ENCODE measurements at places on chromosomes 4 and X.

GRCh38 chr4:34043131-34043530, 2201.2 kb downstream of the ARAP2 start:
- DNase-seq: no peak

GRCh38 chr4:102725229-102725628, 35.5 kb downstream of the MANBA start:
- no peak for DNase-seq

DNA sequence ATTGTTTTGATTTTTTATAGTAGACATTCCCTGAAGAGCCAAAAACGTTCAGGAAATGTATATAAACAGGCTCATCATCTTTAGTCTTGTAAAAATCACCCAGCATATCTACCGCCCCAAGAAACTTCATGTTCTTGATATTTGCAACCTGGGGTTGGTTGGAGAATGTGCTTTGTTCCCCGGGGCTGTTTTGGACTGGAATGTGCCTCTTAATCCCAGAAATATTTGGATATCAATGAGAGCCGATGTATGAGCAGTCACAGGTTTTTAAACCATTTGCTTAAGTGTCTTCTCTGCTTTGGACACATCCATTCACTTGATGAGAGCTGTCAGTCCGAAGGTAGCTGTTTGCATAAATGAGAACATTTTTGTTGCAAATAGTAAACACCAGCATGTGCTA, 449.7 kb downstream of the PCDH7 start:
- no peak for DNase-seq

DNA sequence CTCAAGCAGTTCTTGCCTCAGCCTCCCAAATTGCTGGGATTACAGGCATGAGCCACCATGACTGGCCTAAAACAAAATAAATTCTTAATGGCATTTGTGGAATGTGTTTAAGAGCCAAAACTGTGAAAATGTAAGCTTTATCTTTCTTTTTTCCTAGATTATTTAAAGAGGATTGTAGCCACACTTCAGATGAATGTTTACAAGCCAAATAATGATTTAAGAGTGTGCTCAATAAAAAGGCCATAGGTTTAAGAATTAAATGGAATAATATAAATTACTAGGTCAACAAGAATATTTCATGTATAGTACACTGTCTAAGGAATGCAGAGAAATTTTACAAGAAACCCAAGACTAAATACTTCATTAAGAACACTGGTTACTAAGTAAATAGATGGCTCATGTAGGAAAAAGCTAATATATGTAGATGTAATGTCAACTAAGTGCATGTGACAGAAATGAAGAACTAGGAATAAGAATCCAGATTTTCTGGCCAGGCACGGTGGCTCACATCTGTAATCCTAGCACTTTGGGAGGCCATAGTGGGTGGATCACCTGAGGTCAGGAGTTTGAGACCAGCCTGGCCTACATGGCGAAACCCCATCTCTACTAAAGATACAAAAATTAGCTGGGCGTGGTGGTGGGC, 21.3 kb upstream of the UGDH start:
- DNase-seq: no peak

DNA sequence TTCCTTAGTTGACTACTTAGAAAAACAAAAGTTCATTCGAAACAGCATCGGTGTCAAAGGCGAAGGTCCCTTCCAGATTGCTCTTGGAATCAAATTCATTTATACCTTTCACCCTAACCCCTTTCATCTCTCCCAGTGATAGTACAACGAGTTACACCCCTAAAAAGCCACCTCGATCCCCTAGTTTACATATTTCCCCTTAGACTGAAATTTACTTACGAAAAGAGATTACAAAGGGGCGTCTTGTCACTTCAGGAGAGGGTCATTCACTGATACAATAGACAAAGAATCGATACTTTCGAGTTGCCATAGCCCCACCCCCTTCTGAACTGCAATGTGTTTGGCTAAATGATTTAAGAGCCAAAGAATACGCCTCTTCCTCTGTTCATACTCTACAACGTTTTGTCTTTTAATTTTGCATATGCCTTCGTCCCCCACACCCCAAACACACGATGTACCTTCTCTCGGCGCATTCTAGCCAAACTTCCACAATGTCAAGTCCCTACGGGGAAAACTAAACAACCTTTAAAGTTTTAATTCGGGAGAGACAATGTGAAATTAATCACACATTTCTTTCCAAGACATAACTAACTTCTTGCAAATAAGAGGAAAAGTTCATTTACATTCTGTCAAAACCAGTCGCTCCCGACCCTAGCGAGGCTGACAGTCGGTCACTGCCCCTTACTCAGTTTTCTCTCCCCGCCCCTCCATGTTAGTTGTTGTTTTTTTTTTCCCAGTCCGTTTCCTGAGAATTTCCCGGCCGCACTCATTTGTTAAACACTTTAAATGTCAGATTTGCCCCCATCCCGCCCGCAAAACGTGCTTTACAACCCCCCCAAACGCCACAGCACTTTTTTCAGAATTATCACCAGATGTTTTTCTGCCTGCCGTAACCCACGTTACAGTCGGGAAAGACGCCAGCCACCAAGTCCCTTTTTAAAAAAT, 88.6 kb downstream of the HPRT1 start:
- DNase-seq: no peak

DNA sequence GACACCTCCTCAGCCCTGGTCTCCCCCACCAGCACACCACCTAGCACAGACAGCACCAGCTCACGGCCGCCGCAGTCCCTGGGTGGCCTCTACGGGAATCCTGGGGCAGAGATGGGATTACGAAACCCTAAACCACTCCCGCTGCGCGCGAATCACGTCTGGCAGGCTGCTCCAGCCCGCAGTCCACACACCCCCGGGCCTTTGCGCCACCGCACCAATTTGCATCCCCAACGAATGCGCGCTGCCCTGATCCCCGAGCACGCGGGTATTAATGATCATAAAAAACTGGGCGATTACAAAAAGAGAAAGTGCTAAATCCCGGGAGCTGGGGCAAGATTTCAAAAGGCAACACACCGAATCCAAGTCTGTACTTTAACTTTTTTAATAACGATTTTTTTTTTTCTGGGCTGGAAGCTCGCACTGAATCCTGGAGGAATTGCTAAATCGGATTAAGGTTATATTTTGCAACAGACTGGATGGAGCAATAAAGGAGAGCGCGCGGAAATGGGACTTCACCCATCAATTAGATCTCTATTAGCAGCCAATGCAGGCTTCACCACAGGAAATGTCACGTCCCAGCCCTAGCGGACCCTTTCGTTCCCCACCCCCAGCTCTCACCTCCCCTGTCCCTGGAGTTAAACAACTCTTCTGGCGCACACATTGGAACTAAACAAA, 69.8 kb upstream of the TMEM33 start:
- no peak for DNase-seq

- no peak for DNase-seq
Measured at GRCh38 chr4:149008415-149009025, 566.3 kb upstream of the NR3C2 start.

DNA sequence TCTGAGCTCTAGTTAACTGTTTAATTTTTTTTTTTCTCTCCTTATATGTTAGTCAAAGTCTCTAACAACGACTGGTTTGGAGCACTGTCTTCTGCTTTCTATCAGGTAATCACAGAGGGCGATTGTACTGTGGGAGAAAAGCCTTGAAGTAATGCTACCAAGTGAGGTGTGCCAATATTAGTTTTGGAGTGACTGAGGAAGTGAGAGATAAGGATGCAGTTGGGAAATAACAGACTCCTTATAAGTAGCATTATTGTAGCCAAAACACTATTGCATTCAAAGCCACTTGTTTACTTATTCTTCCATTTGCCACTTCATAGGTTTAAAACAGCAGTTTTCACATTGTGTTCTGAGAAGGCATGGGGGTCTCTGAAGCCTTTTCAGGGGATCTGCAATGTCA, 79.1 kb upstream of the SLC6A14 start:
- no peak for DNase-seq

GRCh38 chr4:48275686-48276085, 6.0 kb upstream of the TEC start:
- DNase-seq: no peak

GRCh38 chr4:80128941-80129340, 55.9 kb upstream of the ANTXR2 start:
- no peak for DNase-seq

DNA sequence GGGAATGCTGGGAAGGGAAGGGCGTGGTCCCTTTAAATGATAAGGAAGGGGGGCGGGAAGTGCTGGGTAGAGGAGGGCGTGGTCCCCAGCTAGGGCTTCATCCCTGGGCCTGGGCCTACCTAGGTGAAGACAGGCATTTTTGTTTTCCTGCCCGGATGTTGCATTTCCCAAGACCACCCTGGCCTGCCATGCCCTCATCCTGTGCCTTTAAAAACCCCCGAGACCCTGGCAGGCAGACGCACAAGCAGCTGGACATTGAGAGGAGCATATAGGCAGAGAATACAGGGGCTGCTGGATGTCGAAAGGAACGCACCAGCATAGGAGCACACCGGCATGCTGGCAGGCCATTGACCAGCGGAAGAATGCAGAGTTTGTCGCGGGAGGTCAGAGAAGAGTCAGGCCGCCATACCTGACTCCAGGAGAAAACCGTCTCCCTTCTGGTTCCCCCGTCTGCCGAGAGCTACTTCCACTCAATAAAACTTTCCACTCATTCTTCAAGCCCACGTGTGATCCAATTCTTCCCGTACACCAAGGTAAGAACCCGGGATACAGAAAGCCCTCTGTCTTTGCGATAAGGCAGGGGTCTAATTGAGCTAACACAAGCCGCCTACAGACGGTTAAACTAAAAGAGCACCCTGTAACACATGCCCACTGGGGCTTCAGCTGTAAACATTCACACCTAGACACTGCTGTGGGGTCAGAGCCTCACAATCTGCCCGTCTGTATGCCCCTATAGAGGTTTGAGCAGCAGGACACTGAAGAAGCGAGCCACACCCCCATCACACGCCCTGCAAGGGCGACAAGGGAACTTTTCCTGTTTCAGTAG, 2.9 kb upstream of the AGA start:
- DNase-seq: no peak

DNA sequence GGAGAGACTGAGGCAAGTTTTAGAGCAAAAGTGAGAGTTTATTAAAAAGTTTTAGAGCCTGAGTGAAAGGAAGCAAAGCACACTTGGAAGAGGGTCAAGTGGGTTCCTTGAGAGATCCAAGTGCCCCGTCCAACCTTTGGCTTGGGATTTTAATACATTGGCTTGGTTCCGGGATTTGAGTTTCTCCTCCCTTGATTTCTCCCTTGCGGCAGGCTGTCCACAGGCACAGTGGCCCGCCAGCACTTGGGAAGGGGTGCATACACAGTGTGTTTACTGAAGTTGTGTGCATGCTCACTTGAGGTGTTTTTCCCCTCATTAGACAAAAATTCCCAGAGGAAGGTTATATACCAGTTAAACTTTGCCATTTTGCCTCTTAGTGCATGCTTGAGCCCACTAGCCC, 333.5 kb downstream of the PCDH18 start:
- DNase-seq: no peak

GRCh38 chr4:6909970-6910339, 329 bp downstream of the TBC1D14 start:
- no peak for DNase-seq

GRCh38 chrX:2635342-2635741, 55.8 kb upstream of the CD99 start:
- no peak for DNase-seq

GRCh38 chrX:49992853-49993252, 70.5 kb downstream of the CLCN5 start:
- no peak for DNase-seq

- no peak for DNase-seq
Measured at GRCh38 chrX:31506360-31506759, 434.5 kb upstream of the FTHL17 start.

DNA sequence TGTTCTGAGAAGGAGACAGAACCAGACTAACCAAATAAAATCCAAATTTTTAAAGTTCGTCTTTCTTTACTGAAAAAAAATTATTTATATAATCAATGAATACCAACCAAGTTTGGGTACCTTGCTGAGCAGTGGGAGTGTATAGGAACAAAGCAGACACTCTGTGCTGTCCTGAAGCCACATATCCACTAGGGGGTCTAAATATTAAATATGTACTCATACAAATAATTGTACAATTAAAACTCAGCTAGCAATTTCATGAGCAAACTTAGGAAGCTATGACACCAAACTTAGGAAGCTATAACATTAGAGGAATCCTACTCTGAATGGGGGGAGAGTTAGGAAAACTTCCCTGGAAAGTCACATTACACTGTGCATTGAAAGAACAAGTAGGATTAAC, 582.0 kb upstream of the EPHA5 start:
- DNase-seq: no peak

GRCh38 chrX:10130354-10130753, 26.4 kb upstream of the CLCN4 start:
- no peak for DNase-seq

- no peak for DNase-seq
Measured at GRCh38 chrX:145405012-145405411, 157.7 kb downstream of the SPANXN1 start.

DNA sequence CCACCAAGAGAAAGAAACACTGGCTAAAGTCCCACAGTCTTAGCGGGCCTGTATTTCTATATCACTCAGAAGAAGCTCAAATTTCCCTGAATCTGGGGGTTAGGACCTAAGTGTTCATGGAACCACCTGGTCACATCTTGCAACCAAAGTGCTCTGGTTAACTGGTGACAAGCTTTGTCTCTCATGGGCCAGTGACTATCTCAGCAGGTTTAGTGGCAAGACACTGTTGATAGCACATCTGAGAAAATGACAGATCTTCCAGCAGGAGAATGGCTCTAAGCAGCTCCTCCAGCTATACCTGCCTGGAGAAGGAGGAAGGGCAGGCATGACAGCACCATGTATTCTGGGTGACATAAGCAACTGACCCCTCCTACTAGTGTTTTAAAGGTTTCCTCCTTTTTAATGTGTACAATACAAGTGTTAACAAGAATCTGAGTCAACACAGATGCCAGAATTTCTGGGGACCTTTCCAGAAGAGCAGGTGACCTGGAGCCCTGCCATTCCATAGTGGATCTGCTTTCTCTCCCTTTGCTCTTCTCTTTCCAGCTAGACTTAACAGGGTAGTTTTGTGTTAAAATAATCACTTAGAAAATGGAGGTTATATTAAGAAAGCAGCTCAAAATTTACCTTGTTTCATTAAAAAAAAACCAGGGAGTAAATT, 17.3 kb upstream of the QRFPR start:
- DNase-seq: no peak

DNA sequence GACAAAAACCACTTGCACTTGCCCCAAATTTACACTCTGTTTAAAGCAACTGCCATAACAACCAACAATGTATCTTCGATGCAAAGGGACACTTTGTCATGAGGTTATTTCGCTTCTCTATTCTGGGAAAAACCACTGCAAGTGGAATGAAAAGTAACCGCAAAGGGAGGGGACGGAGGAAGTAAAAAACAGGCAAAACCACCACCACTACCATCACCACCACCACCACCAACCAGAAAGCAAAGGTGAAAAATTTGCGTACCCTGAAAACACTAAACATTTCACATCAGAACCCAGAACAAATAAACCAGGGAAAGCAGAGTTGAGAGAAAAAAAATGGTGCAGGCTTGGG, 1.2 kb upstream of the N4BP2 start:
- DNase-seq: peak; percentile 36

DNA sequence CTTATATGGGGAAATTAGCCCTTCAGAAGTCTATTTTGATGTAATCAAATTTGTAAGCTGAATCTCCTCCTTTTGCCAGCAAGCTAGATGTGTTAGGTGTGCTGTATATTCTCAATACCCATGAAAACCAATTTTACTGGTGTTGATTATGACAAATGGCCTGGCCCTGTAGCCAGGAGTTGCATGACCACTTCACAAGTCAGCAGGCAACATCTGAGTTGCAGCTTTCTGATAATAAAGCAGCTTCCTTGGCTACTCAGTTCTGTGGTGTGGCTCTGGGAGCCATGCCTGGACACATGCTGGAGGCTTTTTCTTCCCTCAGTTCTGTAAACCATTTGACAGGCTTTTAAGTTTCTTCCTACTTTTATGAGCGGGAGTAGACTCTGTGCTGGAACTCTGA, 154.1 kb upstream of the CXCL13 start:
- DNase-seq: no peak
